ENCODE measurements at places on chromosomes 7 and 10. TPM values are rescaled to one million over a fixed set of nuclear protein-coding genes. Genes with fewer than 3 reads are reported as not detected.
A peak's percentile ranks its signal among the peaks of the same experiment; 100 is the strongest.

GRCh38 chr10:780536-781524, 91.4 kb upstream of the DIP2C start:
- peak; percentile 35 for DNase-seq

DNA sequence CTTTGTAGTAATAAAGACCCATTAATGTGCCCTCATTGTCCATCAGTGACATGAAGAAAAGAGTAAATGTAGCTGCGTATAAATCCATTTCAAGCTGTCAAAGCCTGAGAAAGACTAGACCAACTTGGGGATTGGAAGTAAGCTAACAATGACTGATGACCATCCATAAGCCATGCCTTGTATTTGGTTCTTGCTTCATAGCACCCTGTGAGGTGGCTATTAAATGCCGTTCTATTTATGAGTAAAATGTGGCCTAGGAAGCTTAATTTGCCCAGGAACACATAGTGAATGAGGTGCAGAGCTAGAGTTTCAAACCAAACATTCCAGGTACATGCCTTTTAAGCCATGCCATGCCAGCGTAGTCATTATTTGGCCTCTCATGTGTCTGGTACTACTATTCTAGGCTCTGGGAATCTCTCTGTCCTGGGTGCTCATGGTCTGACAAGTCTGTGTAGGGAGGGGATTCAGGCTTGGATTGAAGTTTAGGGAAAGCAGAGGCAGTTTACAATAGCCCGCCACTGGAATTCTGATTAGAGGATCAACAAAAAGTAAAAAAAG, 92.1 kb downstream of the ZNF277 start:
- no peak for DNase-seq

DNA sequence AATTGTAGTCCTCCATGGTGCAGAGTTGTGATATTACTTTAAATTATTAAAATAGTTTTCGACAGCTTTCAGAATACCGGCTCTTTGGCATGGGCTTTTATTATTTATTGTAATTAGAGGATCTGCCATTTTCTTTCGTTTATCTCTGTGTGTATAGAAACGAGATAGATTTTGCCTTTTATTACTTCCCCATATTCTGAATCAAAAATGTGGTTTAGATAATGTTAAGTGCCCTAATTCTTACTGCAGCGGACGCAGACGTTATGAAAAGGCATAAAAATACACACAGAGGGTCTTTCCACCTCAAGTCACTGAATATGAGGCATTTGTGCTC, 1.9 kb upstream of the ARID5B start:
- no peak for DNase-seq

DNA sequence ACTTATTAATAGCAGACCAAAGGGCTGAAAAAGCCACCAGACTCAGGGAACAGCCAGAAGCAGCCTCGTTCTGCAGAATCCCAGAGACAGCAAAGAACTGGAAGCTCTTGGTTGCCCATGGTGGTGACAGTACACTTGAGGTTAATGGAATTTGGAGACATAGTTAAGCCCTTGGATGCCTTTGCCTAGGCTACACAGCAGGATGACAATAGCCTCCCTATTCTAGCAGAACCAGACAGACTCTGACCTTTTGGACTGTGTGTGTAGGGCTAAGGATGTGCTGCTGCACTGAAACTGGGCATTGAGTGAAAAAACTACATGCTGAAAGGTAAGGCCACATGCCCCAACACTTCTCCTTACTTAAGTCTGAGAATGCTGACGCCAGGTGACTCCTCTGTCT, 22.7 kb downstream of the OTUD1 start:
- DNase-seq = no peak

DNA sequence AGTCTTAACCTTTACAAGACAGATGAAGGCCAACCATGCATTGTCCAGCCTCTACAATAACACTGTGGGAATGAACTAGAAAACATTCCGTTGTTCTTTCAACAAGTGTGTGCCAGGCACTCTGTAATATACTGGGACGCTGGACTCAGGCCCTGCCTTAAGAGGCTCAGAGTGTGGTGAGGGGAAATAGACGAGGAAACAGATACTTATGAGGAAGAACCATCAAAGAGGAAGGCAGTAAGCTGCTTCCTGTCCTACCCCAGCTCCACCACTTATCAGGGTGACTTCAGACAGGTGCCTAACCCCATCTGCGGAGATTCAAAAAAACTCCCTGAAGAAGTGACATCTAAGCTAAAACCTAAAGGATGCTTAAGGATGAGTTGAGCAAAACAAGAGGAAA, 8.9 kb upstream of the TRIM8 start:
- DNase-seq = peak; percentile 26

GRCh38 chr7:24819916-24820689, 62.8 kb upstream of the GSDME start:
- peak; percentile 80 for DNase-seq

The STK31 gene
- 1.0 TPM for total RNA-seq

The OR2A12 gene
- total RNA-seq = not detected

The SLIT1 gene
- total RNA-seq = 0.41 TPM

The APBB1IP gene
- 36.8 TPM for total RNA-seq

All from lower lobe of right lung (tissue), 2 donors.